ENCODE measurements at places on chromosomes 7 and 10.
A peak's percentile ranks its signal among the peaks of the same experiment; 100 is the strongest.

DNA sequence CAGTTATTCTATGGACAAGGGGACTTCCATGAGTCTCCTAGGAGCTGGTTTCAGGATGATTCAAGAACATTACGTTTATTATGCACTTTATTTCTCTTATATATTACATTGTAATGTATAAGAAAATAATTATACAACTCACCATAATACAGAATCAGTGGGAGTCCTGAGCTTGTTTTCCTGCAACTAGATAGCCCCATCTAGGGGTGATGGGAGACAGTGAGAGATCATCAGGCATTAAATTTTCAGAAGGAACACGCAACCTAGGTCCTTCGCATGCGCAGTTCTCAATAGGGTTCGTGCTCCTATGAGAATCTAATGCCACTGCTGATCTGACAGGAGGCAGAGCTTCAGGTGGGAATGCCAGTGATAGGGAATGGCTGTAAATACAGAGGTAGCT lies 137.9 kb downstream of the ANKRD30A start:
- DNase-seq = no peak

DNA sequence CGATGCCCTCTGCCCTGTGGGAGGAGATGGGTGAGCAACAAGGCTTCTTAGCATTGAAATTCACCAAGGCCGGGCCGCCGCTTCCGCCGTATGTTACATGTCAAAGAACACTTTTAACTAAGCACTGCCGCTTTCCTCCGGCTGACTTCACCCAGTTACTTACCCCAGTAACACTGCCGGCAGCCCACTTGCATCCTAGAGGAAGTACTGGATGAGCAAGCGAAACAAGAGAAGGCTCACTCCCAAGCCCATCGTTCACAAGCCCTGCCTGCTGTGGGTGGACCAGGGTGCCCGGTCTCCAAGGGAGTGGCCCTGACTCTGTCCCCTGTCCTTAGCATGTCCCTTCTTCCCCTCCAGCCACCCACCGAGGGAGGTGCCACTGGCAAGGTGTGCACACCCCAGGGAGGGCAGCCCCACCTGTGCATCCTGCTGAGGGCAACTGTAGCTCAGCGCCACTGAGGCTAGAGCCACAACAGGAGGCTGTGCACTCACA lies 73.1 kb upstream of the EBF3 start:
- DNase-seq = no peak

- DNase-seq = no peak
Measured at GRCh38 chr7:25486656-25487055, 258.4 kb upstream of the NPVF start.

- no peak for DNase-seq
Measured at GRCh38 chr10:7834262-7834661, 16.0 kb downstream of the TAF3 start.

DNA sequence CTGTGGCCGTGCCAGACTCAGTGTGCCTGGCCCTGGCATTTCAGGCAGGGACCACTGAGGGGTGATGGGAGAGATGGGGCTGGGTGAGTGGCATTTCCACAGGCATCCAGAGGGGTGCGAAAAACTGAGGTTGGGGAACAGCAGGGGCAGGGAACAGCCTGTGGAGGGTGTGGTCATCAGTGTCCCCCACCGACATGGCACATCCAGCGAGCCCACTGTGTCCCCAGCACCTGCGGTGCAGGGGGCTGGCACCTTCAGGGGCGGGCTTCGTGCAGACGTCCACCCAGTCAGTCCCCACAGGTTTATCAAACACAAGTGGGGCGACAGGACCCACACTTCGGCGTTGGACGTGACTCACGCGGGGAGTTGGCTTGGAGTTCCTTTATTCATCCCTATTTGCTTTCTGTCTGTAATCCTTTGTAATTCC lies 14.8 kb downstream of the CUX1 start:
- no peak for DNase-seq

GRCh38 chr7:147885869-147886268 lies 704.7 kb upstream of the C7orf33 start:
- DNase-seq = no peak

- DNase-seq = peak; percentile 11
Measured at GRCh38 chr10:72567889-72568640, 57.8 kb downstream of the MICU1 start.

- DNase-seq = no peak
Measured at GRCh38 chr10:89374713-89375141, 3.1 kb upstream of the IFIT1B start.

DNA sequence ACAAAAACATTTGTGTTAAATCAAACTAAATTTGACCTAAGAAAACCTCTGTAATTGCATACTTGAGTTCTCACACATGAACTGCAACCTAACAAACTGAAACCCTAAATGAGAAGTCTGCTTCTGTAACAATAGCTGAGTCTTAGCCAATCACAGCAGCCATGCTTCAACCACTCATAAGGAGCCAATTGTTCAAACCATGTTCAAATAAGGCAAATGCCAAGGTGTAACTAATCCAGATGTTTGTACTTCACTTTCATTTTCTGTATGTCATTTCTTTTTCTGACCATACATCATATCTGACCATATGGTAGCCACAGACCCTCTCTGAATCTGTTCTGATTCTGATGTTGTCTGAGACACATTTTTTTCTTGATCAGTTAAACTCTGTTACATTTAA lies 47.5 kb upstream of the ANTXRL start:
- no peak for DNase-seq

- peak; percentile 73 for DNase-seq
Measured at GRCh38 chr7:107563775-107564552, at the start of the genes COG5 and DUS4L. Gene COG5 (minus strand): TSS chr7:107563920. CDS start chr7:107563896, 24 bp downstream. Gene DUS4L (plus strand): TSS chr7:107563971. CDS start chr7:107567071, 3,100 bp downstream.

GRCh38 chr7:153934048-153934447 lies 118.2 kb upstream of the DPP6 start:
- no peak for DNase-seq

DNA sequence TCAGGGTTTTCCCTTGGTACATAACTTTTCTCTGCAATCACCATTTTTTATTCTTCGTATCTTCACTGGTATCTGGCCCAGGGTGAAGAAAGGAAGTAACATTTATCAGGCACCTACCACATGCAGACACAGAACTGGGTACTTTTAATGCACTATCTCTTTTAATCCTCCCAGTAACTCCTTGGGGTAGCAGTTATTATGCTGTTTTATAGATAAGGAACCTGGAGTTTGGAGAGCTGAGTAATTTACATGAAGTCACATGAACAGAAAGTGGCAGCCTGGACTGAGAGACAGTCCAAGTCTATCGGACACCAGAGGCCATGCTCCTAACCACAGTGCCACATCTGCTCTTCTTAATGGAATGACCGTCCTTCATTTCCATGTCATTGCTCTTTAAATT lies 117.1 kb upstream of the PODXL start:
- no peak for DNase-seq

GRCh38 chr7:92133133-92133736 lies 1.0 kb downstream of the CYP51A1 start:
- peak; percentile 2 for DNase-seq

- DNase-seq = no peak
Measured at GRCh38 chr10:122678266-122678665, 21.4 kb downstream of the C10orf120 start.

DNA sequence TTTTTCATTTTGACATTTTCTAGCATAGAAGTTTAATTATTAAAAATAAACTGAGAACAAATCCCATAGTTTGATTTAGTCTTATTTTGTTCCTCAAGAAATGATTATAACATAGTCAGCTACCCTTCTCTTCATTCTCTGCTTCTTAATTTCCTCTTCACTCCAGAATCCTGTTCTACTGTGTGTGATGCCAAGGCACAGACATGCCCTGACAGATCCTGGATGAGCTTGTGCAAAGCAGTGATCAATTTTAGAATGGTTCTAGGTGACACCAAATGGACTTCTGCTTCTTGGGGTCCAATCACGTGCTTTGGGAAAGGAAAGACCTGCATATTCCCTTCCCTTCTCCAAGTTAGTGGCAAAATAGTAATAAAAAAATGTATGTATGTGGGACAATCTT lies 665.6 kb downstream of the MAGI2 start:
- no peak for DNase-seq

DNA sequence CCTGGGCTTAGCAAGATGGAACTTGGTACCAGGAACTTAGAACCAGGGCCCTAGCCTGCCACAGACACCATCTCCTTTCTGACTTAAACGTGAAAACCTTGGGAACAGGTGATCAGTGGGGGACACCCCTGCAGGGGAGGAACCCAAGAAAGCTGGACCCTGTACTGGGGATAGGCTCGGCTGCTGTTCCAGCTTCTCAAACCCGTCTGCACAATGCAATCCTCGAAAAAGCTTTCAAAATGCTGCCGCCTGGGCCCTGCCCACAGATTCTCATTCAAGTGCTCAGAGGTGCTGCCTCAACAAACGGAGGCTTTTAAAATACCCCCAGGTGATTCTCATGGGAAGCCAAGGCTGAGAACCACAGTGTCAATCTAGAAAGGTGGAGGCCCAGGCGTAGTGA lies 169.7 kb downstream of the ARHGAP21 start:
- no peak for DNase-seq

- DNase-seq = no peak
Measured at GRCh38 chr10:22723343-22723779, 9.0 kb upstream of the PIP4K2A start.

DNA sequence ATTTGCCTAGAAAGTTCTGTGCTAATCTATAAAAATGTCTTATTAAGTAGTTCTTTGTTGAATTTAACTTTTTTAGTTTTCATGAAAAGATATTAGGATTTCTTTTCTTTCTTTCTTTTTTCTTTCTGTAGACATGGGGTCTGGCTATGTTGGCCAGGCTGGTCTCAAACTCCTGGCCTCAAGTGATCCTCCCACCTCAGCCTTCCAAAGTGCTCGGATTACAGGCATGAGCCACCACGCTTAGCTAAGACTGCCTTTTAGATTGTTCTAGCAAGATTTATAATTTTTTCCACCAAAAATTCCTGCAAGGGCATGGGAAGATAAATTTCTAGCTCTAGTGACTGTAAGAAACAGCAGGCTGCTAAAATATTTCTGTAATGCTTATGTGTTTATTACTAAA lies 140.5 kb downstream of the WDR37 start:
- DNase-seq = no peak

GRCh38 chr10:75449382-75450074 lies 18.1 kb downstream of the LRMDA start:
- DNase-seq = no peak

DNA sequence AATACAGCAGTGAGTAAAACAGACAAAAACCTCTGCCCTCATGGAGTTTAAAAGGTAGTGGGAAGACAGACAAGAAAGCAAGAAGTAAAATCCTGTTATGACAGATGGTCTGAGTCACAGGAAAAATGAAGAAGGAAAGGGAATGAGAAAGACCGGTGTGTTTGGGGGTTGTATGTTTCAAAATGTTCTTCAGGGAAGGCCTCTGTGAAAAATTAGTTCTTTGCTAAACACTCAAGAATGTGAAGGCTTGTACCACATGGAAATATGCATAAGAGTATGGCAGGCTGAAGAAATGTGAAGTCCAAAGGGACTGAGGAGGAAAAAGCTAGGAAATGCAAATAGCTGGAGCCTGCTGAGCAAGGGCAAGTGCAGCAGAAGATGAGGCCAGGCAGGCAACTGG lies 315.9 kb upstream of the SEMA3A start:
- DNase-seq = peak; percentile 57

DNA sequence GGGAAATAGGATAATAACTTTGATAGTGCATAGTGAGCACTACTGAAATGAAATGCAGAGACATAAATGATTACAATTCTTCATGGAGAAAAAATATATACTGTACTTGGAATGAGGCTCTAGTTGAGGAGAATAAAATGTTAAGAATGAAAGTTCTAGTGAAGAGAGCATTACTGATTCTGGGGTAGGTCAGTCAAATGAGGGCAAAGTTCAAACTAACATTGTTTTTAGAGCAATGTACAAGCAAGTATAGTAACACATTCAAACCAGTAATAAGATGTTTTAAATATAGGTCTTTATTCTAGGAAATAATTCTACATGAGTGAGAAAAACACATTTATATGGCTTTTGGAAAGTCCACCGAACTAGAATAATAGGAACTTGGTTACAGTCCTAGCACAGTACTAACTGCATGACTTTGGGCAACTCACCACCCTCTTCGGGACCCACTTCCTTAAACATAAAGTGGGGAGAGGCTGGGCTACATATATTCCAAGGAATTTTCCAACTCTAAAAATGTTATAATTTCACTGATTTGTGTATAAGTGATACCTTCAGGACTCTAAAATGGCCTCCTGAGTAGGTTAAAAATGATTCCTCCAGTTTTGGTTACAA lies 86.4 kb downstream of the CDK6 start:
- DNase-seq = no peak

DNA sequence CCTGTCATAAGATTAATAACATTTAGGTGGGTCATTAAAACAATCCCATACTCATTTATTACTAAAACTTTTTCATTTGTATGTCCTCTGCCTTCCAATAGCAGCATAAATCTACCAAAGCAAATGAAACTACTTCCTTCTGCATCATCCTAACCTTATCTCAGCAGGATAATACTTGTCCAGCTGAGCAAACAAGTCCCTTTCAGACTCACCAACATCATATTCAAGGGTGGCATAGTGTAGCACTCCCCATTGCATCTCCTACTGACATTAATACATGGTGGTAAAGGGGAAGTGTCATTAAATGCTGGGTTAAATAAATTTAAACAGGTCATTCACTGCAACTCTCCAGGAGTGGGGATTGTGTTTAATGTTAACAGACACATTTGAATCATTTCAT lies 3.4 kb upstream of the MINDY3 start:
- DNase-seq = no peak

DNA sequence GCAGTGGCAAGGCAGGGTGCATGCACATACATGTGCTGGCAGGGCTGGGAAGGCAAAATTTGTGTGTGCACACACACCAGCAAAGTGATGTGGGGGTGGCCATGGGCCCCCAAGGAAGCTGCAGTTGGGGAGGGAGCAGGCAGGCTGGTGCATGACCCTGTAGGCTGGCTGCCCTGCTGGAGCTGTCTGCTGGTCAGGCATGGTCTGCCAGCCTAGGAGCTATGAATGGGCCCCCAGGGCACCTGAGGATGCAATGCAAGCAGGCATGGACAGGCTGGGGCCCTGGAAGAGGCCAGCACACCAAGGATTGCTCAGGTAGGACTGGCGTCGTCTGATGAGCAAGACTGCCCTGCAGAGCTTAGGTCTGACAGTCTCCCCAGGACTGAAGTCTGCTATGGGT lies 18.2 kb upstream of the PPP1R3A start:
- DNase-seq = no peak

GRCh38 chr10:99945263-99945662 lies 64.5 kb downstream of the DNMBP start:
- DNase-seq = peak; percentile 63

DNA sequence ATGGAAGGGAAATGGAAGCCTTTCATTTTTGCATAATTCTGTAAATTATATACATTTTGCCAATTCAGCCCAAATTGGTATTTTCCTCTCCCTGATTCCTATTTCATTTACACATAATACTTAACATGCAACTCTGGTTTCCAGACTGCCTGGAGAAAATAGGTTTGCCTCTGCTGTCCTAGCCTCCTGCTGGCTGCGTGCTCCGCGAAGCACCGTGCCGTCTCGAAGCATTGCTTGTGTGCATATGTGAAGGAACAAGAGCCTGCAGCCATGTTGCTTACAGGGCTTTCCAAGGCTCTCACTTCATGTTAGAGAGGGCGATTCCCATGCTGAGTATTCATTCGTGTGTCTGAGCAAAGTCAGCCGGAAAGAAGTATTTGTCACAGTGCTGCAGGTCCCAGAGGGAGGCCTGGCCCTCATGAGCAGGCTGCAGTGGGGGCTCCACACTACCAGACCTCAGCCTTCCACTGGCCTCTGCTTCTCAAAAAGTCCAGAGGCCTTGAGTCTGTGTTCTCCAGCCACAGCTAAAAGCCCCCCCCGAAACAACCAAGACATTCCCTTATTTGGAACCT lies 66.5 kb downstream of the CLRN3 start:
- DNase-seq = no peak

- DNase-seq = peak; percentile 99
Measured at GRCh38 chr7:102875700-102876295, 37.0 kb upstream of the LRRC17 start.

Measured in EL (cell line).